SIG-M5 (cell line): ENCODE measurements at places on chromosomes 3 and 15.

DNA sequence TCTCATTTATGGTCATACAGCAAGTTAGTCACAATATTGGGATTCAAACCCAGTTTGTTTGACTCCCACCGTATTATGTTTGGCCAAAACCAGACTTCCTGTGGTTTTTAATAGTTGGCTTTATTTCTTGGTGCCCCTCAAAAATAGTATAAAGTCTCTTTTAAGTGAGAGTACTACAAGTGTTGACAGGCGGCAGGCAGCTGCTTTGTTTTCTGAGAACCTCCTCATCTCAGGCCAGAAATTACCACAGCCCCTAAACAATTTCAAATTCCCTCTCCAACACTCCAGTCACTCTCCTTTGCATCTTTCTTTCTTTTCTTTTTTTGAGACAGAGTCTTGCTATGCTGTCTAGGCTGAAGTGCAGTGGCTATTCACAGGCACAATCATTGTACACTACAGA is 121.5 kb downstream of the POLR2M start:
- DNase-seq = no peak

DNA sequence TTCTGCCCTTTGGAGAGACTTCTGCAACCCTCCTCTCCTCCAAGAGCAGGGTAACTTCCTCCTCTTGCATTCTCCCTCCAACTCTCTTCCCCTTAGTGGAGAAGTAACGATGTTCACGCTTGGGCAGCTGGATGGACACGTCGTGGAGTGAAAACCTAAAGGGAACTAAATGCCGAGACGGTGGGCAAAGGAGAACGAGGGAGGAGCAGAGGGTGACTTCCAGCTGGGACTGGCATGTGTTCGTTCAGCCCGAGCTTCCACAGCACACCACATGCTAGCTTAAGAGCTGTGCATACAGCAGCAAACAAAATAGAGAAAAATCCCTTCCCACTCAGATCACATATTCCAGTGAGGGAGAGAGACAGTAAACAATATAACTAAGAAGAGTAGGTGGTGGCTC is 179.8 kb downstream of the SLCO3A1 start:
- no peak for DNase-seq

- no peak for DNase-seq
These were observed 64.0 kb upstream of the C15orf61 start for GRCh38 chr15:67456677-67457529.

DNA sequence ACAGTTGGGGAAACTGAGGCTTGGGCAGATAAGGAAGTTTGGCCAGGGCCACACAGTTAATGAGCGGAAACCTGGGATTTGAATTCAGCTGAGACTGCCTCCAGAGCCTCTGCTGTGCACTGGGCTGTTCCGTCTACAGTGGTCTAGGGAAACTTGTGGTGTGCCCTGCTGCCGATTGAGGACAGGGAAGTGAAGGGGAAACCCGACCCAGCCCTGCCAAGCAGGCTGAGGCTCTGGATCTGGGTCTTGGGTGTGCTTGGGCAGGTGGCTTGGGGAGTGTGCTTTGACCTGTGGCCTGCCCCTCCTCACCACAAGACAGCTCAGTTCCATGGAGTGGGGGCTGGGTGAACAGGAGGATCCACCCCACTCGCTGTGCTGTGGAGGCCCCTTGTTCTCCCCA is 17.6 kb downstream of the NISCH start:
- DNase-seq = no peak

GRCh38 chr3:67704322-67704721 is 49.9 kb upstream of the SUCLG2 start:
- no peak for DNase-seq

- peak; percentile 28 for DNase-seq
These were observed 273.3 kb downstream of the RPLP1 start for GRCh38 chr15:69725957-69726356.

- DNase-seq = no peak
These were observed 343.4 kb downstream of the TBC1D5 start for GRCh38 chr3:17398959-17399551.

- DNase-seq = peak; percentile 95
These were observed 14.6 kb upstream of the NRROS start for GRCh38 chr3:196624907-196625306.

- no peak for DNase-seq
These were observed 103.3 kb downstream of the SMAD6 start for GRCh38 chr15:66805202-66805885.

DNA sequence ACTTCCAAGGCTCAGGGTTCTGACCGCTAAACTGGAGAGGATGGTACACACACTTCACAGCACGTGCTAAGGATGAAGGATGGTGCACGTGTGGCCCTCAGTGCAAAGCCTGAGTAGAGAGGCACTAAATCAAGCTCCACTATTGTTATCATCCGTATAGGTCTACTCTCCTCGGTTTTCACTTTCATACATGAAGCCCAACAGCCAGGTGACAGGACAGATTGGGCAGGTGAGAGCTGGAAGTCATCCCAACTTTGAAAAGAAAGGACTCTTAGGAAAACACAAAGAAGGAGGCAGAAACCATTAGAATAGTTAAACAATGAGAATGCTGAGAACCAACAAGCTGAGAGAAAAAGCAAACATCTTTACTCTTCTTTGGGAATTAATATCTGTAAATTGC is 21.1 kb downstream of the MAGI1 start:
- no peak for DNase-seq

GRCh38 chr15:61750271-61751084 is 309.8 kb downstream of the VPS13C start:
- no peak for DNase-seq
